Upper lobe of right lung (tissue), 1 donor: ENCODE measurements at places on chromosomes 5 and 9.

DNA sequence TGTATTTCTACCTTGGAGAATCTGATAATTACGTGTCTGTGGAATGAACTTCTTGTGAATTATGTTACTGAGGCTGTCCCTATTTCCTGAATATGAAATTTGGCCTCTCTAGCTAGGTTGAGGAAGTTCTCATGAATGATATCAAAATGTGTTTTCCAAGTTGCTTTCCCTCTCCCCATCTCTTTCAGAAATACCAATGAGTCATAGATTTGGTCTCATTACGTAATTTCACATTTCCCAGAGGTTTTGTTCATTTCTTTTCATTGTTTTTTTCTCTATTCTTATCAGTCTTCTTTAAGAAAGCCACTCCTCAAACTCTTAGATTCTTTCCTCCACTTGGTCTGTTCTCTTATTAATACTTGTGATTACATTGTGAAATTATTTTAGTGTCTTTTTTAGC lies 923.8 kb upstream of the CDH9 start:
- DNase-seq, result no peak

DNA sequence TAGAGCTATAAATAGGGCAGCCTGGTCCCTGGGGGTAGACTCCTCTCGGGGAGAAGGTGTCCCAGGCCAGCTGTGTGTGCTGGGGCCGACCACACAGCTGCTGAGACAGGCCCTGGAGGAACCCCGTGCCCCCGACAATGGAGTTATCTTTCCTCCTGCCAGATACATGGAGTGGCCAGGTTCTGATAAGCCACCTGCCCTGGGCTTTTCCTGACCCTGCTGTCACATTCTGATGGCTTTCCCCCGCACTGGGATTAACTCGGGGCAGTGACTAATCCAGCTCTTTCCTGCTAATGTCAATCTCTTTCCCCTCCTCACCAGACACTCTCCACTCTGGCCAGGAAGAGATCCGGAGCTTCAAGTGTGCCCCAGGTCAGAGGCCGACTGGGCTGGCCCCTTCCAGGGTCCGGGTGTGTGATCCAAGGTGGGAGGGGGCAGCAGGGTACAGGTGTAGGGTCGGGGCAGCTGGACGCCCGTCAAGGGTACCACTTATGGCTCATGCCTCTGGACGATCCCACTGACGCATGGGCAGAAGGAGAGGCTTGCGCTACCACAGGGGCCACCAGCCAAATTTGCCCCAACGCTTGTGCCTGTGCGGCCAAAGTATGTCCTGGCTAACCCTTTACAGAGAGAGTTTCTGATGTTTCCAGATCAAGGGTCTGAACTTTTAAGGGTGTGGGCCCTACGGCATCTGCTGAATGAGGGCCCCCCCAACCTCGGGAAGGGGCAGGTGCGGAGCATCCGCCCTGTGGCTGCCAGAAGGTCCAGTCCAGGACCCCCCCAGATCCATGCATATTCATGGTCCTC lies 20.6 kb upstream of the COL5A1 start:
- DNase-seq, result peak; percentile 49

DNA sequence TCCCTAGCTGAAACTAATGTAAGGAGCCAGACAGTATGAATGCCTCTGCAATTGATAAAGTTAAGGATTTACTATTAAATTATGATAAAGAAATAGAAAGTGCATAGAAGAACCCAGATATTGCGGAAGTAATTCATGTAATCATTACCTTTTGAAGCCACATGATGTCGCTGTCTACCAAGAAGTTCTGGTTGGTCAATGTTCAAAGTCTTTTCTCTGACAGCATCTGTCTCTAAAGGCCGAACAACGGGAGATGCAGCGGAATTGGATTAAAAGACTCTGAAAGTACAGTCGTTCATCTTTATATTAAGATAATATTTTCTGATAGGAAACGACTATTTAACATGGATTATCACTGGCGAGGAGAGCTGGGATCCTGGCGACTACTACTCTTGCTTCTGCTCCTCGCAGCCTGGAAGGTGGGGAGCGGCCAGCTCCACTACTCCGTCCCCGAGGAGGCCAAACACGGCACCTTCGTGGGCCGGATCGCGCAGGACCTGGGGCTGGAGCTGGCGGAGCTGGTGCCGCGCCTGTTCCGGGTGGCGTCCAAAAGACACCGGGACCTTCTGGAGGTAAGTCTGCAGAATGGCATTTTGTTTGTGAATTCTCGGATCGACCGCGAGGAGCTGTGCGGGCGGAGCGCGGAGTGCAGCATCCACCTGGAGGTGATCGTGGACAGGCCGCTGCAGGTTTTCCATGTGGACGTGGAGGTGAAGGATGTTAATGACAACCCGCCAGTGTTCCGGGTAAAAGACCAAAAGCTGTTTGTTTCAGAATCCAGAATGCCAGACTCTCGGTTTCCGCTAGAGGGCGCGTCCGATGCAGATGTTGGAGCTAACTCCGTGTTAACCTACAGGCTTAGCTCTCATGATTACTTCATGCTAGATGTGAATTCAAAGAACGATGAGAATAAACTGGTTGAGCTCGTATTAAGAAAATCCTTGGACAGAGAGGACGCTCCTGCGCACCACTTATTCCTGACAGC lies at the start of gene PCDHA8:
TSS of gene PCDHA8 (plus strand) at position 210 of the 985 bp plus-strand sequence. CDS start at position 345, 135 bp downstream.
- DNase-seq, result no peak

DNA sequence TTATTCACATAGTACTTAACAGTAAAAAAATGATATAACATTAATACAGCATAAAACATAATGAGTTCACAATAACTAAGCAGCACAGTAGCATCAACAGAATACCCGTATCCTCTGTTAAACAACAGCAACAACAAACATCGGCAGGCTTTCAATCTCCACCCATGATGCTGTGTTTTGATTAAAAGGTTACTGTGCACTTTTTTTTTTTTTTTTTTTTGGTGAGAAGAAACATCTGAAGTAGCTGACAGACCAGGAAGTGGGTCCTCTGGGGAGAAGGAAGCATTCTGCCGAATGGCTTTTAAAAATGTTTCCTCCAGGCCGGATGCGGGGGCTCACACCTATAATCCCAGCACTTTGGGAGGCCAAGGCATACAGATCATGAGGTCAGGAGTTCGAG lies 282.3 kb downstream of the EPB41L4A start:
- DNase-seq, result no peak

DNA sequence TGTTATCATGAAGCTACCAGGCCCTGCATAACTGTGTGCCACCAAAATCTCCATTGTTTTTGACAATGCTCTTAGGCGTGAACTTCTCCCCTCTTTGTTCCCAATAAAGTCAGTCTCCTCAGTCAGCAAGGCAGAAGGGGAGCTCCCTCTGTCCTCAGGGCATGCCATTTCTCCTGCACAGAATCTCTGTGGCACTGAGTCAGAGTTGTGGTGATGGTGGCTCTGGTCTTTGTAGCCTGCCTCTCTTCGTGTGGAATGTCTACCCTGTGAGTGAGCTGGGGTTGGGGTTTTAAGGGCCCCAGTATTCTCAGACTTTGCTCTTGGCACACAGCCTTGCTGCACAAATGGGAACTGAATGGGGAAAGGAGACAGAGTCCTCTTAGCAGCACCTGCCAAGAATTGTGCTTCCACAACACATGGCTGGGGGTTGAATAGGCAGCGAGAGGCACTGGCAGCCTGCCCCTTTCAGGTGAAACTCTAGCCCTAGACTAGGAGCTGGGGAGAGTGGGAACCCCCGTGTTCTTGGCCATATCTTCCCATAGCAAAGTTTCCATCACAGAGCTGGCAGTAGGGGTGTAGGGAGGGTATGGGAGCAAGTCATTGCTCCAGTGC lies 146.6 kb downstream of the SH3GL2 start:
- DNase-seq, result no peak

DNA sequence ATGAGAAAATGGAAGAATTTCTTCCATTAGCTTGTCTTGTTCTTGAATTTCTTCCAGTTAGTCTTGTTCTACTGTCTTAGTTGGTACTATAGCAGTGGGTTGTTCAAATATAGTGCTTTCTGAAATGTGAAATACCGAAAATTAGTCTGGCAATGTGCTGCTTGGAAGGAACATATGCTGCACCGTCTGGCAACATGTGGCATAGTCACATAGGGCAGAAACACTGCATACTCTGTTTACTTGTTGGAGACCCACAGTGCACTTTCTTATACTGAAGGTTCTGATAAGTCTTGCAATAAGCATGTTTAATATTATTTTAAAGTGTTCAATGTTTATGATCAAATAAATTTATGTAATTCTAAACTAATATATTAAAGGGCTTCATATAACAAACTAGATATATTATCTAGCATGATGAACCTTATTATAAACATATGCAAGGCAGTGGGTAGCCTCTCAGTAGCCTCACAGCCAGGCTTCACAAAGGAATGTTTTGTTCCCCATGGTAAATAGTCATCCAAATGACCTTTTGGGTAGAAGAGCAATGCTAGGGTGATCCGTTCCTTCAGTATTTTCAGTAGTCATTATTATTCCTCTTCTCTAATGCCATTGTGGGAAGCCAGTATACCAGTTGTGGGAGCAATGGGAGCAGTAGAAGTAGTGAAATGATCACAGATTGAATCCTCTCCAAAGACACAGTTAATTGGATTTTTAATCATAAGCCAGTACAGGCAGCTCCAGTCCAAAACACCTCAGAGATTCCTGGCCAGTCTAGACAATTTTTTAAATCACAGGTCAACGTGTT lies 1106.7 kb downstream of the DTWD2 start:
- no peak for DNase-seq

DNA sequence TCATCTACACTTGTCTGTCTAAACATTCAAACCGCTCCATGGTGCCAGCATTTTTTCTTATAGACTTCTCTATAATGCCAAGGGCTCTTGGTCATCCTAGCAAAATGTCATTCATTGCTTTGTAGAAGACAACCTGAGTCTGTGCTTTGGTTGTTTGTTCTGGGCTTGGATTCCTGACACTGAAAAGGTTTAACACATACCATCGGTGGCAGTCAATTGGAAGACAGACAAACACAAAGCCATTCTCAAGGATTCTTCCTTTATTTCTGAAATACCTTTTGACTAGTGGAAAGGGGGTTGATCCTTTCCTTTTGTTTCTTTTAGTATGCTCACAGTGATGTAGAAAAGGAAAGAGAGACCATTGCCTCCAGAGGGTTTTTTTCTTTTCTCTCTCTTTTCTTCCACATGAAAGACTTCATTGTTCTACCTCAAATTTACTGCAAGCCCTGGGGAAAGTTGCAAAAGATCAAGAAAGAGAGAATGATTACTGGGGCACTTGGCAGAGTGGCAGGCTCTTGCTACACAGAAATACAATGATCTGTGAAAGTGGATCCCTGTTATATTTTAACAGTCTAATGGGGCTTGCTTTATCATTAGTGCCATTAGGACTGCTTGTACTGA lies 66.4 kb upstream of the TMC1 start:
- no peak for DNase-seq

GRCh38 chr9:127494304-127494702 lies 43.0 kb downstream of the LRSAM1 start:
- no peak for DNase-seq

- DNase-seq, result no peak
Observed at GRCh38 chr5:40736103-40736875, 19.5 kb downstream of the TTC33 start.

DNA sequence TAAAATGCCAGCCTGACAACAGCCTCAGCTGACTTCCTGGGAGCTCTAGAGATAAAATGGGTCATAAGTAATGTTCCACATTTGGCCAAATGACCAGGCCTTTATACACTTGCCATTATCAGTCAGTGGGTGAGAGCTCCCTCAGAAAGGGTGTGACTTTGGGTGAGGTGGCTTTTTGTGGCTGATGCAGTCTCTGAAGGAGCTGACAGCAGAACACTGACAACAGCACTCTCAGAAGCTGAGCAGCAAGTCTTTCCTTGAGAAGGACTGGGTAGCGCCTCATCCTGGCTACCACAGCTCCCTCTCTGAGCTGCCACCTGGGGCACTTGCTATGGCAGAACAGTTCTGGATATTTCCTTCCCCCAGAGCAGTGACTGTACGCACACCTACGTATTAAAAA lies 22.0 kb upstream of the GNAQ start:
- DNase-seq, result no peak
